HuH-7 (cell line): ENCODE measurements at places on chromosomes 1 and 21.
A peak's percentile ranks its signal among the peaks of the same experiment; 100 is the strongest.

DNA sequence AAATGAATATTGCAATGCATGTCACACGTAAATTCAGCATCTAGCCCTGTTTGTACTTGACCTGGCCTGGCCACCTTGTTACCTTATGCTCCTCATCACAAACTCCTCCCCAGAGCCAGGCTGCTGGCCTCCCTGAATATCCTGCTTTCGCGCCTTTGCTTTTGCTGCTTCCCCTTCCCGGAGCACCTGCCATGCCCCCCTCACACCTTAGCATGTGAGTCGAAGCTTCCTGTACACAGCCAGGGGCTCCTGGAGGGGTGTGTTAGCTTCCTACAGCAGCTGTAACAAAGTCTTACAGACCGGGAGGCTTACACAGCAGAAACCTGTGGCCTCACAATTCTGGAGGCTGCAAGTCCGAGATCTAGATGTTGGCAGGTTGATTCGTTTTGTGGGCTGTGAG, 60.1 kb downstream of the TLR5 start:
- no peak for DNase-seq

DNA sequence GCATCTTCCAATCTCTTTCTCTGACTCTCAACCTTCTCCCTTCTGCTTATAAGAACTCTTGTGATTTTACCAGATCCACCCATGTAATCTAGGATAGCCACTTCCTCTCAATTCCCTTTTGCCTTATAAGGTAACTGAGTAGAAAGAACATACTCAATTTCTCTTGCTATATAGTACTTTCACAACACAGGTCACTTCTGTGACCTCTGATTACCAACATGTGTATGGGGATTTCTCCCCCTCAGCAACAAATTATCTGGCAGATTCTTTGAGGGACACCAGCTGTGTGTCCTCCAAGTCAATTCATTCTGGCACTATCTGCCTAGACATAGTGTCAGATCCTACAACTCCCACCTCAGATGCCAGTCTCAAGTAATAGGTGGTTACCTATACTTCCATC, 62.5 kb downstream of the IL23R start:
- no peak for DNase-seq

DNA sequence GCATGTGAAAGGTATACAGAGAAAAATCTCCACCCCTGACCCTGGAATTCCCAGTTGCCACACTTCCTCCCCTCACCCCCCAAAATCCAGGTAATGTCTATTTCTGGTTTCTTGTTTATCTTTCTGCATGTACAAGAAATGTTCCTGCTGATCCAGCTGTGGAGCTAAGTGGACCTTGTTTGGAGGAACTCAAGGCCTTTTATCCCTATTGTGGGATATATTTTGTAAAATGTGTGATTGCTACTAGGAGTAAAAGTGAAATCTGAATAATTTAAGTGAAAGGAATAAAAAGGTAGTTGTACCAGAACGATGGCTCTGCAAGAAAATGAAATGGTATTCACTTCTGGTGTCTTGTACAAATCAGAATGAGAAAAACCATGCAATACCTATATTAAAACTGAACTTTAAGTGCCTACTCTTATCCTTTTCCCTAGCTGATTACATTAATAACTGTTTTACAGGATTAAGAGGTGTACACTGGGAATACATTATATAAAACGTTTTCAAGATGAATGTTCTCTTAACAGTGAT, 3.0 kb downstream of the SPEN start:
- no peak for DNase-seq

DNA sequence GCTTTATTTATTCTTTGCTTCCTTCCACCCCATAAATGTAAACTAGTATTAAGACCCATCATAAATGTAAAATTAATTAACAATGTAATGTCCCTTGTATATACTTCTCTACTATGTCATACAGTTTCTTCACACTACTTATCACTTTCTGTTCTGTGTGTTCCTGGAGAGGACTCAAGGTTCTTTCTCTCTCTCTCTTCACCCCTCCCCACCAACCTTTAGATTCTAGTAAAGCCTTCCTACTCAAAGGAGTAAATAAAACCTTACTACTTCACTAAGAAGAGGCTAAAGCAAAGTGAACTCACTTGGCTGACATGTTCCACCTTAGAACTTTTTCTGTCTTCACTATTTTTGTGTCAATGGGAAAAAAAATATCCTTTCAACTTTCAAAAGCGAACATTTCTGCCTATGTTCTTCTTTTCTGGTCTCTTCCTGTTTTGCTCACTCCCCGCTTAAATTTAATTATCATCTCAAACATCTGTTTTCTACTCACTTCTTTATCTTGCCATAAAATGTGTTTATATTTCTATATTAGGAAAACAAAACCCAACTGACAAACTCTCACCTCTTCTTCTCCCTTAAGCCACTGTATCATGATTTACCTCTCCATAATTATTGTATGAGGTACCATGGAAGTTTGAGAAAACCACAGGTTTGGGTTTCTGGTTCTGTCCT, 260.3 kb downstream of the DPYD start:
- no peak for DNase-seq

DNA sequence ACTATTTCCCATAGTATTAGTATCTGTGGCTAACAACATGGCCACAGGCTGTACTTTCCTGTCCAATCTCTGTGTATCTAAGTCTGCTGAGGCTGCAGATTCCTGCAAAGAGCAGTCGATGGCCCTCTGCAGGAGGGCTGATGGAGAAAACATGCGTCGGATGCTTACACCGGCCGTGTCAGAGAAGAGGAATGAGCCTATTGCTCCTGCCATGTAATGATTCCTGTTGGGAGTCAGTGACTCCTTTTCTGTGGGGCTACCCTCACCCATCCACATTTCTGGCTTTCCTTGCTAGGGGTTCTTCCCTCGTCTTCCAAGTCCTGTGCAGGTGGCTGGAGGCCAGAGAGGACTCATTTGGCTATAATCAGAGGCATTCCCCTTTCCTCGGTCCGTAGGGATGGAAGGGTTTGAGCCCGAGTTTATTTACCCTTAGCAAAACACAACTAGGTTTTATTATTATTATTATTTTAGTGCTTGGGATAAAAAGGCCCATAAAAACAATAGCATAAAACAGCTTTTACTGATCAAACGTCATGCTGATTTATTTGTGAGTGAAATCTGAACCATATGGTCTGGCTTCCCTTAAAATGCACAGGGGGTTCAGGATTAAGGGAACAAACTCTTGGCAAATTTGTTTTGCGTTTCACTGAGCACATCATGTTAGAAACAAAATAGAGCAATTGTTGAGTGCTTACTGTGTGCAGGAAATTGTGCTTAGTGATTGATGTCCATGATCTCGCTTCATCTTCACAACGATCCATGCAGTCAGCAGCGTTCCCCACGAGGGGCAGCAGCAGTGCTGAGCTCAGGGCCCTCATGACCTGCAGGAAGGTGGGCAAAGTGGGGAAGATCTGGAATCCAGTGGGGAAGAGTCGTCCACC, 70.8 kb downstream of the KIF26B start:
- no peak for DNase-seq

- peak; percentile 8 for DNase-seq
Measured at GRCh38 chr1:166165661-166166328, 1.0 kb downstream of the FAM78B start.

DNA sequence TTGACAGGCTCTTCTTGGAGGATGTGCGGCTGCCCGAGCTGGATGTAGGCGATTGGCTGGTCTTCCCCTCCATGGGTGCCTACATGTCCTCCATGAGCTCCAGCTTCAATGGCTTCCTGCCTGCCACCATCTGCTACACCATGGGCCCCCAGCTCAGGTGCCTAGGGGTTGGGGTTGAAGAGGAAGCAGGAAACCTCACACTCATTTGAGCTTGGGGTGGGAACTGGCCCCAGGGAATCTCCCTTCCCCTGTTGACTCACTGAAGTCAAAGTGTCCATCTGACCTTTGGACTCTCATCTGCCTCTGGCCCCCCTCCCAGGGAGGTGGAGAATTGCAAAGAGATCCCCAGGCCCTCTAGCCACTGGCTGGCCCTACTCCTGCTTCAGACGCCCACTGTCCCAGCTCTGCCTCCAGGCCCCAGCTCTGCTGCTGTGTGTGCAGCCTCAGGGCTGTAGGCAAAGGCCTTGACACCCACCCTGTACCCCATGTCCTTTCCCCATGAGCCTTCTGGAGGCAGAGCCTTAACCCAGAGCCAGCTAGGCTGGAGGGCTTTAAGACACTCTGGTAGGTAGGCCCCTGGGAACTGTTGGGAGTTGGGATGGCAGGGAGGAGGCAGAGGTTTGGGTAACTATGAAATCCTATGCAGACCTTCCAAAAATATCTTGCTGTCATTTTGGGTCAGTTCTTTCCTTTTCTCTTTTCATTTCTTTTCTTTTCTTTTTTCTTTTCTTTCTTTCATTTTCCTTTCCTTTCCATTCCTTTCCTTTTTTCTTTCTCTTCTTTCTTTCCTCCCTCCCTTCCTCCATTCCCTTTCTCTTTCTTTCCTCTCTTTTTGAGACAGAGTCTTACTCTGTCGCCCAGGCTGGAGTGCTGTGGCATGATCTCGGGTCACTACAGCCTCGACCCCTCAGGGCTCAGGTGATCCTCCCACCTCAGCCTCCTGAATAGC, 66.9 kb upstream of the TINAGL1 start:
- peak; percentile 87 for DNase-seq

DNA sequence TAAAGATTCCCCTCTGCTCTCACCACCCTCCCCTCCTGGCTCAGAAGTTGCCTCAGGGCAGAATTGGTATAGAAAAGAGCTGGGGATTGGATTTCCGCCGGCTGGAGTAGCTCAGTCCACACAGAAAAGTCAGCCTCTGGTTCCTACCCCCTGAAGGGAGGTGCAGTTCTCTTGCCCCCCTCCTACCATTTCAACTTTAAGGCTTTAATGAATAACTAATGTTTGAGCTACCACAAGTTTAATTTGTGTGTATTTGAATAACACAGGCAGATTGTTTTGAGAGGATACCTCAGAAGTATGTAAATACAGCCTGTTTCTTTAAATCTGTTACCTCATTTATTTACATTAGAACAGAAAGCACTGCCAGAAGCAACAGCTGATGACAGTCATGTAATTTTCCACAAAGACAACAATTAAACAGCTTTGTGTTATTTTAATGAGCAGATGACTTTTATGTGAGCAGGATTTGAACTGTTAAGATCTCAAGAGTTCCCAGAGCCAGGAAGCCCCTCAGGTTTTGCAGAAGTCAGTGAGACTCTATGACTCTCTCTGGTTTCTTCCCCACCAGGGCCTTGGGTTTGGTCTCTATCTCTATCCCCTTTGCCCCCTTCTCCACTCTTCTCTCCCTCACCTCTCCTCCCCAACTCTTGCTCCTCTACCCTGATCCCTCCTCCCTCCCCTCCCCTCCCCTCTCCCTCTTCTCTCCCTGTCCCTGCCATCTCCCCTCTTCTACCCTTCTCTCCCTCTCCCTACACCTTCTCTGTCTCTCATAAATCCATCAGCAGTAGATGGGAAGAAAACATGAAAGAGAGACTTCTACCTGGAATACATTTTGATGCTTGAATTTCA, 26.3 kb downstream of the DUSP10 start:
- DNase-seq = peak; percentile 49

- peak; percentile 68 for DNase-seq
Measured at GRCh38 chr1:237799762-237800474, 90.8 kb downstream of the ZP4 start.

GRCh38 chr1:89271341-89272015, 1.2 kb downstream of the GBP5 start:
- no peak for DNase-seq

GRCh38 chr1:183807549-183808168, 2.7 kb downstream of the RGL1 start:
- no peak for DNase-seq

DNA sequence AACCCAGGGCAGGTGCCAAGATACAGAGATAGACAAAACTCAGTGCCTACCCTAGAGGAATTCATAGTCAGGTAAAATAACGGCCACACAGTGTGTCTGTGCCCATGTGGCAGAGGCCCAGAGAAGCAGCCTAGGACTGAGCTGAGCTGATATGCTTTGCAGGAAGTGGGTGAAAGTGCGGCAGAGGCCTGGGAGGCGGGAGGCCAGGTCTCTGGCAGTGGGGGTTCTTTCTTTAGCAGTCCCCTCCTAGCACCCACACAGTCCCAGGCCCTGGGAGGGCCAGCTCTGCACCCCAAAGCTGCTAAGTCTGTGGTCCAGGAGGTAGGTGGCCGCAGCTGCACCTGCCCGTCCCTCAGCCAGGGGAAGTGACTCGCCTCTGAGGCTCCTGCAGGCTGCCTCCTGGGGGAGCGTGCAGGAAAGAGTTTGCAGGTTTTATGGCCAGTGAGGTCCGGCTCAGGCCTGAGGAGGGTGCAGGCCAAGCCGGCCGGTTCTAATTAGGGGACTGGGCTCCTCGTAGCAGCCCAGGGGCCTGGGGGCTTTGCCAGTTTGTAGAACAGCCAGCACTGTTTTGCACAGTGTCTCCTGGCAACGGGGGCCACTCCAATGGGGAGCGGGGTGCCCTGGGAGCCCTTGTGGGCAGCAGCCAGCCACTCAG, 107.9 kb downstream of the SPSB1 start:
- DNase-seq = no peak

GRCh38 chr1:3246251-3246650, 177.2 kb downstream of the PRDM16 start:
- DNase-seq = no peak

DNA sequence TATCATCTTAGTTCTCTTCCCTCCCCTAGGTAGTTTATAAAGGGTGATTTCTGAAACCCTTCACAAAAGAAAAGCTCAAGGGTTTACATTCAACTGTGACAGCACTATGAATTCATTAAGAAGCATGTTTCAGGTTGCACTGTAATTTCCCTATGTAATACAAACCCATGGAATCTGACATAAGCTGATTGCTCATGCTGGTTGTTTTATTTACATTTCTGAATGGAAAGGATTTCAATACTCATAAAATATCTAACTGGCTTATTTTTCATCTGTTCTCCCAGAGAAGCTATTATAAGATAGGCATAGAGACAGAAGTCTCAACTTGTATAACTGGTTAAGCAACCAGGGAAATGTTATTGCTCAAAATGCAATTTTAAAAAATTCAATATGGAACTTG, 20.5 kb downstream of the WNT2B start:
- DNase-seq = no peak

- DNase-seq = no peak
Measured at GRCh38 chr1:205986861-205987260, 16.3 kb downstream of the RAB7B start.

- peak; percentile 67 for DNase-seq
Measured at GRCh38 chr21:34351786-34352241, 12.0 kb upstream of the KCNE2 start.

GRCh38 chr1:230658691-230659090, 16.4 kb downstream of the COG2 start:
- no peak for DNase-seq

GRCh38 chr1:37175666-37176215, 141.4 kb upstream of the GRIK3 start:
- no peak for DNase-seq

DNA sequence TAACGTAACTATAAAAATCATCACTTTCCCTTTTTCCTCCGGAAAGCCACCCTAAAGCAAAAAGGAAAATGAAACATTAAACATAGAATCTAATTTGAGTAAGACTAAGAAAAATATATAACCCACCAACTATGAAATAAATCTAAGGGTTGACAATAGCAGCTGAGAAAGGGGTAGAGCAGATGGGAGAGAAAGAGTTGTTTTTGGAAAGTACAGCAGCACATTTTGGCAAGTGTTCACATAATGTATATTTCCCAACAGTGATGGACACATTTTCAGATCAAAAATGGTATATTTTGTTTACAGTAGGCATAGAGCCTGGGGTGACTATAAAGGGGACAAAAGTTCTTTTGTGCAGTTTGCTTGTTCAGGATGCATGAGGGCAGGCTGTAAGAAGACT, 1287.4 kb upstream of the B3GALT2 start:
- no peak for DNase-seq
